Left ventricle myocardium inferior (tissue), 1 donor: ENCODE measurements at places on chromosomes 13 and 19. TPM values are rescaled to one million over a fixed set of nuclear protein-coding genes. Genes with fewer than 3 reads are reported as not detected.

DNA sequence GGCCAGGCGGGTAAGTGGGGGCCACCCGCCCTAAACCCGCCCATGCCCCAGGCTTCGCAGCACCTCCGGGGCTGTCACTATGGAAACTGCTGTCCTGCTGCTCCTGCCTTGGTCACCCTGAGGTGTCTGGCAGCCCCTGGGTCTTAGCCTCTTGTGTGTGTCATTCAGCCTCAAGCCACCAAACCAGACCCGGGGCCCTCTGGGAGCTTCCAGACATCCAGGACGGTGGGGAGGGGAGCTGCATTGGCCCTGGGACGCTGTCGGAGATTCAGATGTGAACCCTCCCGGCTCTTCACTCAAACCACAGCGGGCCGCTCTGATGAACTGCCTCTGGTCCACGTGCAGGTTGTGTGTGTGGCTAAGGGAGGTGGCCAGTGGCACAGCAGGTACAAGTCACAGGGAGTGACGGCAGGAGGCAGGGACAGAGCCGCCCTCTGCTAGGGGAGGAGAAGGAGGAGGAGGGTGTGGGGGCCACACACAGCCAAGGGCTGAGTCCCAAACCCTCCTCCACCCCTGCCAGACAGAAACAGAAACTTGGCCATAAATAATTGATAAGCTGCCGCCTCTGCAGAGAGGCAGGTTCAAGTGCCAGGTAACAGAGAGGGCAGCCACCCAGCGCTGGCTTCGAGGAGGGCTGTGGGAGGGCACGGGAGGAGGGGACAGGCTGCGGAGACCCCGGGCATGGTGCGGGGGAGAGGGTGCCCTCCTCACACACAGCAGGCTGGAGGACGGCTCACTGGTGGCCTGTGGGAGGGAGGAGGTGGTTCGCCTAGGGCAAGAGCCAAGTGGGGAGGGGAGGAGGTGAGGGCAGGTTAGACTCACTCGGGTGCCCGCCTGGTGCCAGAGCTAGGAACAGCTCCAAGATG, 8.0 kb downstream of the NANOS3 start:
- no peak overlapping the region for H3K27ac ChIP-seq
- no peaks in the 10 kb centered on the region for H3K27me3 ChIP-seq

DNA sequence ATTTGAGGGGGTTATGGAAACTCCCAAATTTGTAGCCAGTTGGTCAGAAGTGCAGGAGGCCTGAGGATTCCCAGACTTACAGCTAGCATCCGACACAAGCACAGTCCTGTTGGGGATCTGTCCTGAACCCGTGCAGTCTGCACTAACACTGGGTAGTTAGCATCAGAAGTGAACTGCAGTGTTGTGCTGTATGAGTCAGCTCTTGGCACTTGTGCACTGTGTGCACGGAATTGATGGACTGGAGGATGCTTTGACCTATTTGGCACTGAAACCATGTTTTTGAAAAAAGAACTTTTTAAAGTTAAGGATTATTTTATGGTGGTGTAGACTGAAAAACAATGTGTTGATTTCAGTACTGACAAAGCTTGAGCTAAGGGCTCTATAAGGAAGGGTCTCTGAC, 279.0 kb downstream of the NHLRC3 start:
- H3K27me3 ChIP-seq = no peaks in the 10 kb centered on the region
- DNase-seq = peak; percentile 37
- H3K4me3 ChIP-seq = no peak overlapping the region
- no peaks in the 10 kb centered on the region for H3K36me3 ChIP-seq
- H3K4me1 ChIP-seq = peaks cover 60% of the 10 kb centered on the region
- H3K27ac ChIP-seq = peak overlapping the region; percentile 10

DNA sequence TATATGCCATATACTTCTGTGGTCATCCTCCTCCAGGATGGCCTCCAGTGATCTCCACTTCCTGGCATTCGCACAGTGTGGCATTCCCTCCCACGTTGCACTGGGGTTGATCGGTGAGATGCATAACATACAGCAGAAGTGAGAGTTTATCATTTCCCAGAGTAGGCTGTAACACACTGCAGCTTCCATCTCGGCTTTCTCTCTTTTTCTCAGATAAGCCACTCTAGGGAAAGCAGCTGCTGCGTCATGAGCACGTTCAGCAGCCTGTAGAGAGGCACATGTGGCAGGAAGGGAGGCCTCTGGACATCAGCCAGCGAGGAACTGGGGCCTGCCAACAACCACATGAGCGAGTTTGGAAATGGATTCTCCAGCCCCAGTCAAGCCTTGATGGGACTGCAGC, 807.1 kb downstream of the DIAPH3 start:
- no peaks in the 10 kb centered on the region for H3K36me3 ChIP-seq
- peak overlapping the region; percentile 76 for H3K27ac ChIP-seq
- no peaks in the 10 kb centered on the region for H3K27me3 ChIP-seq
- H3K4me1 ChIP-seq = peaks cover 46% of the 10 kb centered on the region
- DNase-seq = peak; percentile 89
- peak overlapping the region; percentile 7 for H3K4me3 ChIP-seq

The CEACAM19 gene
- total RNA-seq = 2.2 TPM

DNA sequence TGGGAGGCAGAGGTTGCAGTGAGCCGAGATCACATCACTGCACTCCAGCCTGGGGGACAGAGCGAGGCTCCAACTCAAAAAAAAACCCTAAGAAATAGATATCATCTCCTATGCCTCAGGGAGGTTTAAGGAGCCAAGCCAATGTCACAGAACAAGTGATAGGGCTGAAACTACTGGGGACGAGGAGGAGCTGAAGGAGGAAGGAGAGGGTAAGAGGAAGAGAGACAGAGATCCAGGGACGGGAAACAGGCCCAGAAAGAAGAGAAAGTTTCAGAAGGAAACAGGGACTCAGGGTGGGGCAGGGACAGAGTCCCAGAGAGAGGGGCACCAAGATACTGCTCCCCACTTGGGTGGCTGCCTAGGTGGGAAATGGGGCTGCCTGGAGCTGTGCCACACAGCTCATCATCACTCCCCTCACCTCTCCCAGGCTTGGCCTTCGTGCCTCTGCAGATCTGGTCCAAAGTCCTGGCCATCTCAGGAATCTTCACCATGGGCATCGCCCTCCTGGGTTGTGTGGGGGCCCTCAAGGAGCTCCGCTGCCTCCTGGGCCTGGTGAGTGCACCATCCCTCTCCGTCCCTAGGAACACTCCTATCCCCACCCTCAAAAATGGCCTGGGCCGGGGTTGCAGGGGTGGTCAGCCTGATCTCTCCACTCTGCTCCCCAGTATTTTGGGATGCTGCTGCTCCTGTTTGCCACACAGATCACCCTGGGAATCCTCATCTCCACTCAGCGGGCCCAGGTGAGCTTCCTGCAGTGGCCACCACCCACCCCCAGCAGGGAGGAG, 1.5 kb downstream of the CD37 start:
- H3K27me3 ChIP-seq = no peaks in the 10 kb centered on the region
- no peak overlapping the region for H3K4me3 ChIP-seq
- DNase-seq = no peak

DNA sequence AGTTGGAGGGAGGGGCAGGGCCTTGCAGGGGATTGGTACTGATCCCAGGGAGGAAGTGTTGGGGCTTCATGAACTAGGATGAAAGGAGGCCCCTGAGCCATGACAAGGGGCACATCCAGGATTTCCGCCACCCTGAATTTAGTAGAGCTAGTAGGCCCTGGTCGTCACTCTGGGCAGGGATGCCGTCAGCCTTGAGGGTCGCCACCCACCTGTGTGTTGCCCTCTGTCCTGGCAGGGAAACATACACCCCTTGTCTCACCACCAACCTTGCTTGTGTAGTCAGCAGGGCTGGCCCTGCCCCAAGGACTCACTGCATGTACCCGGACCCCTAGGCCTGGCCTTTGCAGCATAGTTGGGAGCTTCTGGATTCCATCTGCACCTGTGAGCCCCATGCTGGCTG, 9.4 kb upstream of the QTRT1 start:
- H3K27ac ChIP-seq = no peak overlapping the region
- H3K27me3 ChIP-seq = no peaks in the 10 kb centered on the region
- DNase-seq = no peak
- H3K4me1 ChIP-seq = peaks cover 26% of the 10 kb centered on the region

DNA sequence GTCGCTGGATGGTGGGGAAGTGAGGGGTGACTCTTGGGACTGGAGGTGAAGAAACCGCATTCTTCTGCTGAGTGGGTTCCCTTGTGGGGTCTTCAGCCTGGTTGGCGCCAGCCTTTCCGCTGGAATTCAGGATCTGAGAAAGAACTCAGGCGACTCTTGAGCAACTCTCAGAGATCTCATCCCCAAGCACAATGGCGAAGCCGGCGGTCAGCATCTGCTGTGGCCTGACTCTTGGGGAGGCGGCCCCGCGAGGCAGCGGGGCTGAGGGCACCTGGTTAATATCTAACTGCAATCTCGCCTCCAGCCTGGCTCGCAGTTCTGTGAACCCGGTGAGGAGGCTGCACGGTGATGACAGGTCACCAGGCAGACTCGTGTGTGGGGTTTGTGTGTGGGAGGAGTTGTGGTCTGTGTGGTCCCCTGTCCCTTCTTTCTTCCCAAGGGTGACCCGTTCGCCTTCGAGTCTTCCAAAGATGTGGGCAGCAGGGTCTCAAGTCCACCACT, 883 bp downstream of the ZNF441 start:
- DNase-seq = peak; percentile 17
- peaks cover 3% of the 10 kb centered on the region for H3K36me3 ChIP-seq
- peaks cover 24% of the 10 kb centered on the region for H3K4me1 ChIP-seq
- peak overlapping the region; percentile 92 for H3K27ac ChIP-seq
- no peaks in the 10 kb centered on the region for H3K27me3 ChIP-seq

DNA sequence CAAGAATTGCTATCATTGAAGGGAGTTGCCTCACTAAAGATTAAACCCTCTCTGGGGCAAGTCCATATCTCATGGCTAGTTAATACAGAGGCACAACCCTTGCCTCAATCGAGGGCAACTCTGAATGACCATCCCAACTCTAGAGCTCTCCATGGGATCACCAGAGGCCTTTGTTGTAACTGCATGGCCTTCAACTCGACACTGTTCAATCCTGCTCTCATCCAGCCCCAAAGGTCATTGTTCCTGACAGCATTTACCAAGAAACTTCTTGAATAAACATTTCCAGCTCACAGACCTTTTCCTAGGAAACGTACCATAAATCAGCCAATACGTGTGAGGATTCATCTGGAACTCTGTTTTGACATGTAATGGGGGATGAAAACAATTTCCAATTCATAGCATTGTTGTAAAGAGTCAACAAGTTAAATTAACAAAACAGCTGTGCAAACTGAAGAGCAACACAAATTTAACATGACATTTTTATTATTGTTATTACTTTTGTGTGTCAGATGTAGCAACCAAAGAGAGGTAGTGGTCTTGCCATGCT, 452.7 kb downstream of the SUCLA2 start:
- no peak overlapping the region for H3K27ac ChIP-seq
- no peak overlapping the region for H3K4me3 ChIP-seq
- peaks cover 13% of the 10 kb centered on the region for H3K4me1 ChIP-seq
- no peaks in the 10 kb centered on the region for H3K27me3 ChIP-seq
- no peak for DNase-seq

- peaks cover 16% of the 10 kb centered on the region for H3K4me1 ChIP-seq
- H3K4me3 ChIP-seq = no peak overlapping the region
- H3K36me3 ChIP-seq = no peaks in the 10 kb centered on the region
- no peak overlapping the region for H3K27ac ChIP-seq
- no peak for DNase-seq
- peaks cover 91% of the 10 kb centered on the region for H3K27me3 ChIP-seq
Measured at GRCh38 chr19:42178791-42179674, 38.4 kb downstream of the DEDD2 start.

The FCER2 gene
- 0.30 TPM for total RNA-seq
